ENCODE measurements at places on chromosomes 16 and 17. TPM values are rescaled to one million over a fixed set of nuclear protein-coding genes. Genes with fewer than 3 reads are reported as not detected.

SLC9A5 gene
- 0.65 TPM for total RNA-seq

CACNA1G gene
- total RNA-seq, result 0.41 TPM

CLDN7 gene
- total RNA-seq, result not detected

C16orf46 gene
- total RNA-seq, result 0.90 TPM

DHRS7C gene
- total RNA-seq, result not detected

CRISPLD2 gene
- 29.3 TPM for total RNA-seq

ENPP7 gene
- total RNA-seq, result not detected

KRTAP16-1 gene
- total RNA-seq, result not detected

MAF gene
- 24.1 TPM for total RNA-seq

SOST gene
- total RNA-seq, result 0.09 TPM

GRCh38 chr16:68077866-68078700 lies 7.1 kb upstream of the NFATC3 start:
- no peak for DNase-seq

DNA sequence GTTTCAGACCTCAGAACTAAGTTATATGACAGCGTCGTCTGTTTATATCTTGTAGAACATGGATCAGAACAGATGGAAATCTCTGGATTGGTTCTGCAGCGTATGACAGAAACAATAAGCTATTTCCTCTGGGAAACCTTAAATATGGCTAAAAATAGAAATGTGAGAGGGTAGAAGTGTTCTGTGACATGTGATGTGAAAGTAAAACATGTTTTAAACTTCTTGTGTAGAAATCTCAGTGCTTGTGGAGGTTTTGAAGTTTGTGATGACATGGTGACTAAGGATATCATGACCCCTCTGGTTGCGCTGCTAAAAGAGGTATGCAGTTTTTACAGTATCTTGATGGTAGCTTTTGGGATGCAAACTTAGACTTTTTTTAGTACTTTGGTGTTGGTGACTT lies 2.8 kb downstream of the HEATR3 start:
- peak; percentile 23 for DNase-seq

DNA sequence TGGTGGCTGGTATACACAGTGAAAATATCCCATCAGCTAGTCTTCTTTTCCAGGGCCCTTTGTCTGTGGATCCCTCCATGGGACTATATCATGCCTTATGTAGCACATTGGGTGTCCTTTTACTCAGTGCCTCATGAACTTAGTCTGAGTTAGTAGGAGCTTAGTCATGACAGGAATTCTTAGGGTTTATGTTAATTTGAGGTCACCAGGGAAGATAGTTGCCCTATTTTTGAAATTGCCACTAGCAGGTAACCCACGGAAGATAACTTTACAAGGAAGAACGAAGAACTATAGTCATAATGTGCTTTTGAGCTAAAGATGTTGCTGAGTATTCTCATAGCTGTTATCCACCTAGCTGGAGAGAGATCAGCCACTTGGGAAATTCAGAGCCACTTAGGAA lies 14.8 kb upstream of the PLK1 start:
- DNase-seq, result no peak

GRCh38 chr17:56465886-56466285 lies 127.6 kb upstream of the NOG start:
- DNase-seq, result no peak

- no peak for DNase-seq
Measured at GRCh38 chr16:79316004-79316458, 284.5 kb downstream of the MAF start.

GRCh38 chr16:57527610-57528360 lies 8.6 kb downstream of the CCDC102A start:
- no peak for DNase-seq

GRCh38 chr17:41907633-41908539 lies 10.9 kb downstream of the ACLY start:
- no peak for DNase-seq

- no peak for DNase-seq
Measured at GRCh38 chr17:40519089-40519775, 17.8 kb upstream of the TNS4 start.

- DNase-seq, result no peak
Measured at GRCh38 chr16:51407921-51408320, 256.9 kb upstream of the SALL1 start.

DNA sequence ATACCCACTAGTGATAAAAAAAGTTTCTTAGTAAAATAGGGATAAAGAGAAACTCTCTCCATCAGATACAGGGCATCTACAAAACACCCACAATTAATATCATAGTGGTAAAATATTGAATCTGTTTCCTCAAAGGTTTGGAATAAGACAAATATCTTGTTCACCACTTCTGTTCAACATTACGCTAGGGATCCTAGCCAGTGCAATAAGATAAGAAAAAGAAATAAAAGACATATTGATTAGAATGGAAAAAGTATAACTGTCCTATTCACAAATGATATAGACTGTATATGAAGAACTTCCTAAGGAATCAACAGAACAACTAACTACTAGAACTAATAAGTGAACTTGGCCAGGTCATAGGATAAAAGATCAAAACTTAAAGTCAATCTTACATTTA lies 12.9 kb downstream of the LPCAT2 start:
- no peak for DNase-seq

GRCh38 chr17:76700617-76701470 lies 9.9 kb downstream of the MXRA7 start:
- peak; percentile 83 for DNase-seq

- DNase-seq, result no peak
Measured at GRCh38 chr17:71183066-71183660, 937.7 kb upstream of the SOX9 start.

- DNase-seq, result no peak
Measured at GRCh38 chr17:74314877-74315276, 11.1 kb upstream of the KIF19 start.

GRCh38 chr16:68183046-68183445 lies 52.9 kb downstream of the ESRP2 start:
- no peak for DNase-seq

DNA sequence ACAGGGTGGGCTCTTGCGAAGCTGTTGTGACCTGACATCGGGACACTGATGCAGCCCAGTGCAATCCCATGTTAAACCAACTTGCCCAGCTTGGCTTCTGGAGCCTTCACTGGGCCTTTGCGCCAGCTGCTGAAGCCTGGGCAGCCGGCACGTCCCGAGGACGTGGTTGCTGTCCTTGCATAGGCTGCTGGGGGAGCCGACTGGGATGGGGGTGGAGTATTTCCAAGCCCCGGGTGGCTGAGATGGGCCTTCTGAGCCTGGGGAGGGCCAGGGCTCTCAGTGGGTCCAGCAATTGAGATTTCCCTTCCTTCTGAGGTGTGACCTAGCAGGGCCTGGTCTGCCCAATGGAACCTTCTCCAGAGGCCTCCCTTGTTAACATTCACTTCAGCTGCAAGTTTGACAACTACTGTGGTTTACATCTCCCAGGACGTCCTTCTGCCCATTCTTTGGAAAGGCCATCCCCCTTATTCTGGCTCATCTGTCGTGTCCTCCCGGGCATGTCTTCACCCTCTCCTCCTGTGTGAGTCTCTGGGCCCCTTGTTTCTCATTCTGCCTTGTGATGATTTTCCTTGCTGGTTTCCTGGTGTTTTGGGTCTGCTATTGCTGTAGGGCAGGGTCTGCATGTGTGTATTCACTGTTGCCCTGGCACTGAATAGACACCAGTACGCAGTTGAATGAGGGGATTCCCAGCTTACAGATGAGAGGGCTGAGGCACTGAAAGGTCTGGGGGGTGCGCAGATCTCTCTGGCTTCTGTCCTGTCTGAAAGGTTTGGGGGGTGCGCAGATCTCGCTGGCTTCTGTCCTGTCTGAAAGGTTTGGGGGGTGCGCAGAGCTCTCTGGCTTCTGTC lies 34.4 kb downstream of the HAPSTR1 start:
- DNase-seq, result no peak

- DNase-seq, result no peak
Measured at GRCh38 chr16:64629622-64630021, 492.2 kb downstream of the CDH11 start.

DNA sequence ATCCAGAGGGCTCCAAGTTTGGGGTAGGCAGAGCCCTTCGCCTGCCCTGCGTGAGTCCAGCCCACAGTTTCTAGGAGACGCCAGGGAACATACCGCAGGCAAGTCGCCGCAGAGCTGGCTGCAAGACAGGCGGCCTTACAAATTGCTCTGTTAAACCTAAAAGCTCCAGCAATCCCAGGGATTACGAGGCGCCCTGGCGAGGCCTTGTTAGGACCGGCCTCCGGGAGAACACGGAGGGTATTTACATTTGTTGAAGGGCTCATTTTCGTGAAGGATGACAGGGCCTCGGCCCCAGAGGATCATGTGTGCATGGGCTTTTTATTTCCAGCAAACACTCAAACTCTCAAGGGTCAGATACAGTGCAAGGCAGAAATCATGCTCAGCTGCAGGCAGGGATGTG lies 77.6 kb upstream of the FOXF1 start:
- DNase-seq, result peak; percentile 32
